ENCODE measurements at places on chromosomes 5 and 9.

DNA sequence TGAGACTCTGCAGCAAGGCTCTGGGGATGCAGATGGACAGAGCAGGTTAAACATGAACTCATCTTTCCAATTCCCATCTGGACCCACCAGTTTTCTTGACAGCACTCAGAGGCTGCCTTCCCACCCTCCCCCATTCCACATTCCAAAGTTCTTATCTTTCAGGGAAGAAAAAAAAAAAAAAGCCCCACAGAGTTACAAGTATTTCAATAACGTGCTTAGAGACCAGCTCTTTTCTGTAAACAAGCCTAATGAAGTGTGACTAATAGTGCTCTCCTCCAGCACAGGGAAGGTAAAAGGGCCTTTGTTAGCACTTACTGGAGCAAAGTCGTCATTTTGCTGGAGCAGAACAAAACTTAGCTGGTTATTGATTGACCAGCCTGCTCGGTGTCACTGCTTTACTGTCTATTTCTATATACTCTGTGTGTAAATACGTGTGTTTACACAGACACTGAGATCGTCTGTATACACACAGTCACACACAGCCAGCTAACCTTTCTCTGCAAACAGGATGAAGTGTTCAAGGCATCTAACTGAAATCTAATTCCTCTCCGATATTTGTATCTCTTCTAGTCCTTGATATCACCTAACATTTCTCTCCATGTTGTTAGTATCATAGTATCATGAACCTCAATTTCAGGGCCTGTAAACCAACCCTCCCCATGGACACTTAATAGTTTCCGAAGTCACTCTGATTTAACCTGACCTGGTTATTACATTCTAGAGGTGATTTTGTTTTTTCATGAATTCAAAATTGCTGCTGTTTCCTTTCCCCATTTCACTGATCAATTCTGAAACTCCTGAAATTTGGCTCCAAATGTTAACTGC is 84.9 kb downstream of the ZNF608 start:
- no peak for DNase-seq

GRCh38 chr5:179223961-179224360 is 121.3 kb downstream of the ADAMTS2 start:
- DNase-seq = no peak

GRCh38 chr5:133047404-133047803 is 4.4 kb upstream of the HSPA4 start:
- DNase-seq = no peak

GRCh38 chr9:134302130-134302817 is 24.0 kb upstream of the RXRA start:
- DNase-seq = no peak

DNA sequence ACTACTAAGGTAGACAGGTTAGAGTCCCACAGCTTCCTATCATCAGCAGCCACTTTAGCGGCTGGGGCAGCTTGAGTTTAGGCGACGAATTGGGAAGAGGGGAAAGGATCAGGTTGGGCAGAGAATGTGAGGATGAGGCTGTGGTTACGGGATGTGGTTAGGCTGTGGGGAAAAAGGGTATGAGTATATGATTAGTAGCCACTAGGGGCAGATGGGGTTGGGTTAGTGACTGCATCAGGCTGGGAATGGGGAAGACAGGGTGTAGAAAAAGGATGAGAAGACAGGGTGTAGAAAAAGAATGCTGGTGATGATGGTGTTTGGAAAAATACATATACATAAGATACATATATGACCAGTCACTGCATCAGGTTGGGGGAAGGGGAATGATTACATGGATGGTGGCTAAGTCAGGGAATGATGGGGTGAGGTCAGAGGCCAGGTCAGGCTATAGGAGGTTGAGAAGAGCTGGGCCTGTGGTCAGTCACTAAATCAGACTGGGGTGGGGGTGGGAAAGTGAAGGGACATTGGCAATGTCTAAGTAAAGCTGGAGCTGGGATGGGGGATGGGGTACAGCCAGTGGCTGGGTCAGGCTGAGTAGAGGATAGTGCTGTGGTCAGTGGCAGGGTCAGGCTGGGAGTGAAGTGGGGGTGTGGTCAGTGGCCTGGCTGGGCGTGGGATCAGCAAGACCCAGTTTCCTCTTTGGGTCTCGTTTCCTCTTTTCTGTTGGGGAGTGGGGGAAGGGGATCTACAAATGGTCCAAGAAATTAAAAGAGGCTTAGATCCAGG is 2.1 kb downstream of the TLN1 start:
- no peak for DNase-seq

DNA sequence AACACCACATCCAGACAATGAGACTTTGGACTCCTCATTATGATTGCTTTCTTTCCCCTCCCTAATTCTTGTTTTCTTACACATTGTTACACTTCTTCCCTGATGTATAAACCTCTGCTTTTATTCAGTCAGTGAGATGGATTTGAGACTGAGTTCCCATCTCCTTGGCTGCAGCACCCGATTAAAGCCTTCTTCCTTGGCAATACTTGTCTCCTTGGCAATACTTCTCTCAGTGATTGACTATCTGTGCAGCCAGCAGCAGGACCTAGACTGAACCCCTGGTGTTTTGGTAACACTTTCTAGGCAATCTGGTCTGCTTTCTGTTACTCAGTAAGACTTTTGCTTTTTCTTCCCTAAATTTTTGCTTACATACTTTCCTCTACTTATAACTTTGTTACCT is 492.8 kb upstream of the SMC2 start:
- DNase-seq = no peak

DNA sequence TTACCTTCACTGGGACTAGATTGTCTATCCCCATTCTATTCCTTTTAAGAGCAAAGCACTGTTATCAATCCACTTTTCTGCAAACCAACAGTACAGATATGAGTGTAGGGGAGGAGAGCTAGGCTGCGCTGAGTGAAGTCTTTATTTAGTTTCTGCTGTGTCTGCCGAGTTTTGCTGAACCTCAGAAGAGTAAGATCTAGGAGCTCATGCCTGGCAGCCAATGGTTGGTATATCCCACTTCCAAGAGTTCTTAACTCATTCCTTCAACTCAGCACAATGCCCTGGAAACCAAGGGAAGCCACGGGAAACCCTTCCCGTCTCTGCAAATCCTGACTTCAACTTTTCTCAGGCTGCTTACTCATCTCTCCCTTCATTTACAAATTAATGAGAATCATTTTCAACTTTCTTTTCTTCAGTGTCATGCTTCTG is 58.0 kb upstream of the JAK2 start:
- no peak for DNase-seq

GRCh38 chr5:38621840-38622437 is 65.5 kb upstream of the LIFR start:
- no peak for DNase-seq

DNA sequence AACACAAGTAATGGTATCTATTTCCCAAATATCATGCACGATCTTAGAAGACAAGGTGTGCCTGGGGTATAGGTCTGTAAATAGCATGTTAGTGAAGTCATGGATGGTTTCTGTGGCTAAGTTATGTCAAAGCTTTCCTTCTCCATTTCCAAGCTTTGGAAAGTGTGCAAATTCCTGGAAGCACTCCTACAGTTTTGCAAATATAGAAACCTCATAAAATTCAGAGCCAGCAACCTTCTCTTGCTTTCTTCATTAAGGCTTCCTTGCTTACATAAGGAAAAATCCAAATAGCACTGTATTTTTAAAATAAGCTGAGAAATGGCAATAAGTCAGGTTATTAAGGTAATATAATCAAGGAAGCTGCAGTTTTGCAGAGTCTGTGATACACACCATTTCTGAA is 134.6 kb upstream of the DPYSL3 start:
- DNase-seq = no peak

DNA sequence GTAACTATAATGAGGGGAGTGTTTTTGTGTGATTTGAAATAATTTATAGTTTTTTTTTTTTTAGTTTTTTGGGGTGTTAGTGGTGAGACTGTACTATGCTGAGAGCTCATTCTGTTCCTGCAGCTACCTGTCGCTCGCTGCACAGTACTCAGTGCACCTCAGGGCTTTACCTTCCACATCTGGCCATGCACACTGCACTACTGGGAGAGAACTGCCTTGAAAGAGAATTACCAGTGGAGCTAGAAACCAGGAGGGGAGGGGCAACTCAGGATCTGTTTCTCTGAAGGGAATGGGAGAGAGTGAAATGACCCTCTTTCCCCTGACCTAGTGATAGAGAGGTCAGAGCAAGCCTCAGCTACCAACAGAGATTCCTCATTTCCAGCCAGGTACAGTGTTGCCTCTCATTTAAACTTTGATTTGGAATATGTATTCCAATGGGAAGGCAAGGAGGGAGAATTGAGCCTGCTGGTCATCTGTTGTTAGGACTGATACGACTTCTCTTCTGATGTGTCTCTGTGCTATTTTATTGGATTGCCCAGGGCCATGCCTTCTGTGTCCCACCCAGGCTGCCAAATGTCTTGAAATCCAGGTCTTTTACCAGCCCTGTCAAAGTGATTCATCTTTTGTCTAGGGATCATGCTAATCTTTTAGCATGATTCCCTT is 8.9 kb downstream of the ATG10 start:
- no peak for DNase-seq

GRCh38 chr5:56819060-56819881 is 3.9 kb downstream of the MAP3K1 start:
- DNase-seq = no peak

DNA sequence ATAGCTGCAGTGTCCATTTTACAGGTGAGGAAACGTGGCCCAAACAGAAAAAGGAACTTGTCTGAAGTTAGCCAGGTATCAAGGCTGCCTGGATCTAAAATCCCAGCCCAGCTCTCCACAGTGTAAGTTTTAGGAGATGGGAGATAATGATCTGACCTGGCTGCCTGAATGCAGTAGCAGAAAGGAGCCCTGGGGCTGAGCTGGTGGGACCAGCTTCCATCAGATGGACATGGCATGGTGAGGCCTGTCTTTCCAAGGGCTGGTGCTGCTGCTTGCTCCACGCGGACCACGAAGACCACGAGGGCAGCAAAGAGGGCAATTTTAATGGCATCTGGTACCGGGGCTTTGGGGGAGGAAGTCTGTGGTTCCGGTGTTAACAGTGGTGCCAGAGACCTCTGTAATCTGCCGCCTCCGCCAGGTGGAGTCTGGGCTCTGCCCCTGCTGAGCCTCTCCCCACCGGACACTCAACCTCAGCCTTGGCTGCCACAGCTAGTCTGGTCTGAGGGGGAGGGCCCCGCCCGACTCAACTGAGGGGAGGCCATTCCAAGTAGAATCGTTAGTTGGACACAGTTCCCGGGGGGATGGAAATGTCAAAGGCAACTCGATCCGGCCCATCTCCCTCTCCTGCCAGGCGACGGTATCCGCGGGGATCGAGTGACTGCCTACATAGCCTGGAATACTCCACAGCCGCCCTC is 650 bp downstream of the MYORG start:
- DNase-seq = no peak

- DNase-seq = no peak
Observed at GRCh38 chr5:161165998-161166660, 314.1 kb upstream of the ATP10B start.

DNA sequence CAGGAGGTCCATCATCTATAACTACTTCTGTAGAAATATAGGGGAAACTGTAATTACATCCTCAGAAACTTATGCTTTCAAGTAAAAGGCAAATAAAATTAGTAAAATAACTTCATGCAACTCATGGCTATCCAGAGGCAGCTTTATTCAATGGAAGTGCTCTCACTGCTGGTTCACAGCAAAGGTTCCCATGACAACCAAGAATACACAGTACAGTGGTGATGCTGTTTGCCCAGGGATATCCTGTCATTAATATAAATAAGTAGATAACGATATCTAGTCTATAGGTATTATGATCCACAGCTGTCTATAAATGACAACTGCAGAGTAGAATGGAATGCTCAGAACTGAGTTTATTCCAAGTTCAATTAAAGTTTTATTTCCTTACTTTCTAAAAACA is 390.3 kb downstream of the PDE4D start:
- DNase-seq = no peak

GRCh38 chr5:78781611-78782286 is 133.2 kb upstream of the LHFPL2 start:
- no peak for DNase-seq

DNA sequence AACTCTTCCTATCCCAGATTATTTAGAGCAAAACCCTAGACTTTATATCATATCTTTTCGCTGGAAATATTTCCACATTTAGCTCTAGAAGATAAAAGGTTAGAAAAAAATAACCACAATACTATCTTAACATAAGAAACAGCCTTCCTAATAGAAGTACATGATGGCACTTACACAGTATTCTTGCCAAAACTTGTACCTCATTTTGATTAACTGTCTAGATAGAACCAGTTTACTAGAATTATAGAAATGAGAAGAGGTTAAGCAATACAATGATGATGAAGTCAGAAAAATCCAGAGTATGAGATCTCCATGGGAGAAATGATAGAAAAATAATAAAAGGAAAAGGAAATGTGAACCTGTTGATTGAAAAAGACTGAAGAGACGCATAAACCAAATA is 63.1 kb downstream of the SLC12A2 start:
- no peak for DNase-seq

GRCh38 chr5:21687621-21688020 is 1165.5 kb downstream of the CDH12 start:
- DNase-seq = no peak

DNA sequence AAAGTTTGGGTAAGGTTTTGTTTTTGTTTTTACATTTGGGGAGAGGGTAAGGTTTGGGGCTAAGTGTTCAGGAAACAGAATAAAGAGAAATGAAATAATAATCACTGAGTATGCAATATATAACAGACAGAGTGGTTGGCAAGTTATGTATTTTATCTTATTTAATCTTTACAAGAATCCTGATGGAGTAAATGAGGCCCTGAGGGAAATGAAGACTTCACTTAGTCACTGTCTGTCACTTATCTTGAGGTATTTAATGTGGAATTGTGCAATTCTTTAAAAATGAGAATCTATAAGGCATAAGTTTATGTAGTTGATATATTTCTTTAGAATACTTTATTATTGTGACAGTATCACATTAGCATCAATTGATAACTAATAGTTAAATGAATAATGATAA is 48.1 kb downstream of the TEK start:
- DNase-seq = no peak

DNA sequence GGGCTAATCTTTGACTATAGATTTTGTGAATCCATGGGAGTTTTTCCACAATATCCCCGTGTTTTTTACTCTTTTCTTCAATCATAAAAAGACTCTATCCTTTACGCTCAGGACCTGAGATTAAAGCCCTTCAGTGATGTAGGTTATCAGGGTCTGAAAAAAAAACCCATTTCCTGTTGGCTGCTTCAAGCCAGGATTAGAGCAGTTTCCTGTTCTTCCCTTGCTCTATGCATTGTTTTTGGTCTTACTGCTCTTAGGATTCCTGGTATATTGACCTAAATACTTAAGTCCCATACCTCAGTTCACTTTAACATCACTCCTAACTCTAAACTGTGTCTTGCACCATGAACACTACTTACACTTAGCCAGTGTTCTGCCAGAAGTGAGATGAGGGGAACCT is 319.3 kb upstream of the CHD1 start:
- DNase-seq = no peak

- no peak for DNase-seq
Observed at GRCh38 chr9:108235609-108236008, 620.2 kb downstream of the ACTL7B start.

All from activated T-helper 1 cell treated with anti-CD3 and anti-CD28 coated beads, Interleukin-2, amount 50 U/mL, for 16 hours (primary cell).